ENCODE measurements at places on chromosomes 6 and 20. TPM values are rescaled to one million over a fixed set of nuclear protein-coding genes. Genes with fewer than 3 reads are reported as not detected.

GRCh38 chr20:62254021-62254724 lies 15.9 kb downstream of the OSBPL2 start:
- H3K4me3 ChIP-seq = no peak overlapping the region
- H3K36me3 ChIP-seq = no peaks in the 10 kb centered on the region
- no peaks in the 10 kb centered on the region for H3K27me3 ChIP-seq
- DNase-seq = no peak
- H3K4me1 ChIP-seq = no peaks in the 10 kb centered on the region
- no peak overlapping the region for H3K27ac ChIP-seq

The PSORS1C2 gene
- total RNA-seq = not detected

DNA sequence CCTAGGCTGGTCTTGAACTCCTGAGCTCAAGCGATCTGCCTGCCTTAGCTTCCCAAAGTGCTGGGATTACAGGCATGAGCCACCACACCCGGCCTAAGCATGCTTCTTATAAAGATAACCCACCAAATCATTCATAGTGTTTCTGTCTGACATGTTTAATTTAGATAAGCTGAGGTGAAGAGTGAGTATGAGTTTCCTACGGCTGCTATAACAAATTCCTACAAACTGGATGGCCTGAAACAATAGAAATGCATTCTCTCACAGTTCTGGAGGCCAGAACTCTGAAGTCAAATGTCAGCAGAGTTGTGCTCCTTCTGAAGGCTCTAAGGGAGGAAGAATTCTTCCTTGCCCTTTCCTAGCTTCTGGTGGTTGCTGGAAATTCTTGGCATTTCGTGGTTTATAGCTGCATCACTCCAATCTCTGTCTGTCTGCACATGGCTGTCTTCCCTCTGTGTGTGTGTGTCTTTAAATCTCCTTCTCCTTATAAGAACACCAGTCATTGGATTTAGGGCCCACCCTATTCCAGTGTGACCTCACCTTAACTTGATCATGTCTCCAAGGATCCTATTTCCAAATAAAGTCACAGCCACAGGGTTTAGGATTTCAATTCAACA lies 29.9 kb downstream of the MAPK13 start:
- H3K4me1 ChIP-seq = no peaks in the 10 kb centered on the region
- DNase-seq = no peak
- H3K4me3 ChIP-seq = no peak overlapping the region
- H3K27me3 ChIP-seq = no peaks in the 10 kb centered on the region
- no peak overlapping the region for H3K27ac ChIP-seq
- H3K36me3 ChIP-seq = no peaks in the 10 kb centered on the region

The DTD1 gene
- total RNA-seq = 72.1 TPM

DNA sequence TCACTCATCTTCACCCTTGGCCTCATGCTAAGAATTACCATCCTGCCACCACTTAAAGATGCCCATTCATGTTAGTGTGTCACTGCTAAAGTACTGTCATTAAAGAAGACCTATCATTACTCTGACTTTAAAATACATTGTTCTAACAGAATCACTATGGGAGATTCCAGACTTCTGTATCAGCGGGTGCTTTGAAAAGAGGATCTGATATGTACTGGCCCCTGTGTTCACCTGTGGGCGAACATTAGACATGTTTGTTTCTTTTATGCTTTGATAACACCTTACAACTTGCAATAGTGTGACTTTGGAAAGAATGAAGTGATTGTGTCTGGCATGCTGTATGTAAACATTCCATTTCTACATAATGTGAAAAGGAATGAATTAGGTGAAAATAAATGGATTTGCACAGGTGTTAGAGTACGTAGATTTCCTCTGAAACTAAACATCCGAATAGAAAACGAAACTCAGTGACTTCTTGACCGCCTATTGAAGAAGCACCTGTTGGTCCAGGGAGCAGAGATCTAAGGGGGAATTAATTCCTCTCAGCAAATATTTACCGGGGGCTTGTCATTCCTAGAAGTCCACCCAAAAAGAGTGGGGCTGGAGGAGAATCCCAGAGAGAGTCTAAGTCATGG lies 132.3 kb downstream of the CARMIL1 start:
- H3K27ac ChIP-seq = no peak overlapping the region
- peaks cover 20% of the 10 kb centered on the region for H3K4me1 ChIP-seq
- H3K36me3 ChIP-seq = no peaks in the 10 kb centered on the region
- no peak for DNase-seq
- H3K27me3 ChIP-seq = no peaks in the 10 kb centered on the region

- no peak overlapping the region for H3K4me3 ChIP-seq
- H3K27me3 ChIP-seq = no peaks in the 10 kb centered on the region
- H3K4me1 ChIP-seq = peaks cover 15% of the 10 kb centered on the region
- no peak overlapping the region for H3K27ac ChIP-seq
Observed at GRCh38 chr6:156866220-156867015, 89.2 kb downstream of the ARID1B start.

DNA sequence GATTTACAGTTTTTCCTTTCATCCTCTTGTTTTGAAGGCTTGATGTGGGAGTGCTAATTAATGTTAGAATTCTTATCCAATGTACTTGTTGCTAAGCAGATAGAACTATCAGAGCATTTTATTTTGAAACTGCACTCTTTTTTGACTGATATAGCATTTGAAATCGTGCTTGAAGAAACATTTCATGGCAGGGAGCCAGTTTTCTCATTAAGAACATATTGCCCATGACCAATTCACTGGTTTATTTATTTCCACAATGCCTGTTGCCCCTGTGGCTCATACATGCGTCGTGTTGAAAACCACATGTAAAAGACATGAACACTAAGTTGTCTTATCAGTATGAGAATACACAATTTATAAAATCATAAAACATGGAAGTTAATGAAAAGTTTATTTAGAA lies 479.7 kb upstream of the FLRT3 start:
- no peak overlapping the region for H3K4me3 ChIP-seq
- no peaks in the 10 kb centered on the region for H3K36me3 ChIP-seq
- H3K27me3 ChIP-seq = no peaks in the 10 kb centered on the region
- no peak for DNase-seq

DNA sequence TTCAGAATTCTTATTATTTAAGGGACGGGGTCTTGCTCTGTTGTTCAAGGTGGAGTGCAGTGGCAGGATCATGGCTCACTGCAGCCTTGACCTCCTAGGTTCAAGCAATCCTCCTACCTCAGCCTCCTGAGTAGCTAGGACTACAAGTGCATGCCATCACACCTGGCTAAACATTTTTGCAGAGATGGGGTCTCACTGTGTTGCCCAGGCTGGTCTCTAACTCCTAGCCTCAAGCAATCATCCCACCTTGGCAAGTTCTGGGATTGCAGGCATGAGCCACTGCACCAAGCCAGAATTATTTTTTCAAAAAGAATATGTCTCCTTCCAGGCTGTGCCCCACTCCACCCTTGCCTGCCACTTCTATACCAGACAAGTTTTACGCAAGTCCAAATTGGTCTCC lies 190.1 kb upstream of the SUPT3H start:
- H3K27me3 ChIP-seq = no peaks in the 10 kb centered on the region
- no peaks in the 10 kb centered on the region for H3K4me1 ChIP-seq
- H3K36me3 ChIP-seq = no peaks in the 10 kb centered on the region
- DNase-seq = no peak
- H3K4me3 ChIP-seq = no peak overlapping the region

GRCh38 chr20:57649617-57650015 lies 29.4 kb upstream of the ZBP1 start:
- peaks cover 3% of the 10 kb centered on the region for H3K4me1 ChIP-seq
- H3K27me3 ChIP-seq = no peaks in the 10 kb centered on the region
- no peak overlapping the region for H3K4me3 ChIP-seq
- H3K36me3 ChIP-seq = peaks cover 4% of the 10 kb centered on the region
- H3K27ac ChIP-seq = no peak overlapping the region

DNA sequence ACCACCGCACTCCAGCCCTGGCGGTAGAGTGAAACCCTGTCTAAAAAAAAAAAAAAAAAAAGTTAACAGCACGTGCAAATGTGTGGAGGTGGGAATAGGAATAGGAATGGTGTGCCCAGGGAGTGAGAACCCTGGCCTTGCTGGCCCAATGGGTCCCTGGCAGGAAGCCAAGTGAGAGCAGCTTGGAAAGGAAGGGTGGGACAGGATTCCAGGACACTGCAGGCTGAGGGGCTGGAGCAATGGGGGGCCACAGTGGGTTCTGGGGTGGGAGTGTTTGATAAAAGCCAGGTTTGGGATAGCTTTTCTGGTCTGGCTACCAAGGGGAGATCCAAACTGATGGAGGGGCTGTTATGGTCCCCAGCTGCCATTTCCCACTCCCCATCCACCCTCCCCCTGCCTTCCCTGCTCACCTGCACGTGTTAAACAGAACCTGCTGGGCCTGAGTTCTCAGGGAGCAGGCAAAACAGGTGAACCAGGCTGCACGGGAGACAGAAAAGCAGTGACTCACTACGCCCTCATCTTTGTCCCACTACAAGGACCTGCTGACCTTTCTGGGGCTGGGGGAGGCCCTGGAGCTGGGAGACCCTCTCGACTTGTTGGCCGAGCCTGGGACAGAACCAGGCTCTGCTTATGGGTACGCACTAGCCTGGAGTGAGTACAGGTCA lies 3.3 kb downstream of the SUN5 start:
- no peaks in the 10 kb centered on the region for H3K36me3 ChIP-seq
- H3K27ac ChIP-seq = no peak overlapping the region
- DNase-seq = no peak
- no peak overlapping the region for H3K4me3 ChIP-seq
- H3K4me1 ChIP-seq = no peaks in the 10 kb centered on the region

DNA sequence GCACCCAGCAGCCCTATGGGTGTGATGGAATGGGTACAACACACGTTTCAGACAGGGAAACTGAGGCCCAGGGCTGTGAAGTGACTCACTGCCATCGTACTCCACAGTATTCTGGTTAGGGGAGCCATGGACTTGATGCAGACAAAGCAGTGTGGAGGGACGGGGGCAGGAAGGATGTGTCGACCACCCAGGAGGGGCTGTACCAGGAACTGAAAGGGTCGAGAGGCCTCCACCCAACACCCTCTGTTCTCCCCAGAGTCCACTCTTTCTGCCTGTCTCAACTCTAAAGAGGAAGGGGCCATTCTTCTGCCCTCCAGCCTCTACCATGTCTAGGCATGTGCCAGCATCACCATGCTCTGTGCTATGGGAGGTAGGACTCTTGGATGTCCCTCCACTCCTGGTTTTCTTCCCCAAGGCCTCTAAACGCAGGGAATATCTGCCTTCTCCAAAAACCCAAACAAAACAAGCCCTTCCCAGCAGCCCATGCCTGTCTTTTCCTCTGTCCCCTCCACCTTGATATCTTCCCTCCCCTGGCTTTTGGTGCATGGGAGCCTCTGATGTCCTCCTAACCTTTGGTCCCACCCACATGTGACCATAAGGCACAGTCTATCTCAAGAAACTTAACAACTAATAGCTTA lies 7.4 kb downstream of the SLC22A1 start:
- no peak overlapping the region for H3K4me3 ChIP-seq
- no peaks in the 10 kb centered on the region for H3K27me3 ChIP-seq
- DNase-seq = no peak
- no peaks in the 10 kb centered on the region for H3K36me3 ChIP-seq
- H3K4me1 ChIP-seq = peaks cover 9% of the 10 kb centered on the region

- H3K27ac ChIP-seq = no peak overlapping the region
- H3K4me1 ChIP-seq = no peaks in the 10 kb centered on the region
- H3K4me3 ChIP-seq = no peak overlapping the region
- no peaks in the 10 kb centered on the region for H3K36me3 ChIP-seq
- H3K27me3 ChIP-seq = no peaks in the 10 kb centered on the region
Observed at GRCh38 chr6:168387911-168388310, 53.1 kb upstream of the SMOC2 start.

The GPLD1 gene
- 5.3 TPM for total RNA-seq
